ENCODE measurements at places on chromosomes 5 and 9.

DNA sequence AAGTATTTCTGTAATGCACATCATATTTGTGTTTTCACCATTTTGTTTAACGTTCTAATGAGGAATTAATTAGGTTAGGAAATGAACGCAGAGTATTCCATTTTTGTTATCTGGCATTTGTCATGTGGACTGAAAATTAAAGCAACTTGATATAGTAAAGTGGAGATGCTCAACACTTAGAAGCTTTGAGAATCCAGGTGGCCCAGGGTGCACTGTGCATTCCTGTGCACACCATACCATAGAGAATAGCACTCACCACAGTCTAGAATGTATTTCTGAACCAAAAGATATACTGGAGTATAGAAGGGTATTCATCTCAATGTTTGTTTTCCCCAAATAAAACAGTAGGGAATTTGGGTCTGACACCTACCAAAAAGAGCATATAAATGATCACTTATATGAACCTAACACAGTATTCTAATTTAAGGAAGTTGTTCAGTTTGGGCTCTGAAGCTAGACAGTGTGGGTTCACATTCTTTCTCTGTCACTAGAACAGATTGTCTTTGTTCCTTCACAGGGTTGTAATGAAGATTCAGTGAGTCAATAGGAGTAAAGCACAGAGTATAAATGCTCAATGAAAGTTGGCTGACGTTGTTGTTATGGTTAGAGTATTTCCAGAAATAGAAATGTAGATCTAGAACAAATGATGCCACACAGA is 125.6 kb upstream of the DMRT1 start:
- DNase-seq, result no peak

GRCh38 chr5:157294407-157295091 is 28.6 kb downstream of the CYFIP2 start:
- no peak for DNase-seq

DNA sequence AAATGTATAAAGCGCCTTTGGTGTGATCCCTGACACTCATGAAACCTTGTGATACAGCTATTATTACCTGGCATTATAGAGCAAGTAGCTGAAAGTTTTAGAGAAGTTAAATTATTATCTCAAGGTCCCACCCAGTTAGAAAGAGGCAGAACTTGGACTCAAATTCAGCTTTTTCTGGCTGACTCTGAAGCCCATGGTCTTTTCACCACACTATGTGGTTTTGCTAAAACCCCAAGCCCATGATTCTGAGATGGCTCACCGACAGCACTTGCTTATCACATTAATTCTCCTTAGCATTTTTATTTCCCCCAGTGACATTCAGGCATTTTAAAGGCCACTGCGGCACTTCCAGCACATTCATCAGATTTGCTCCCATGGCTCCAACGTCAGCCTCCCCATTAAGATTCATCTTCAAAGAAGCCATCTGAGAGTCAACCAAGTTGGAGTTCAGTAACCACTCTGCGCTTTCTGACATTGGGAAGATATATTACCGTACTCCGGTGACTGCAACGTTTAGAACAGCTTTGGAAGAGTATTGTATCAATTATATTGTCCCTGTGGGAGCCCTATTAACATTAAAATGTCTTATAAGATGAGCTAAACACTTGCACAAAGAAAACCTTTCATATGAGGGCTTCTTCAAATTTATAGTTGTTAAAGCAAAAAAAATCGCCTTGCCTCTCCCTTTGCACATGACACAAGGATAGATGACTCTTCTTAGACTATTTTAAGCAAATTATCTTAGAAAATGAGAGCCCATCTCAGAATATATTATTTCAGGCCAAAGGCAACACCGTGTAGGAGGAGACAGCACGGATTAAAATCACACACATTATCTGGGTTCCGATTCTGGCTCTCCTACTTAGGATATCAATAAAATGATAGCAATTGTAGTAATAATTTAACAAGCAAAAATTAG is 638.1 kb downstream of the ACTL7B start:
- no peak for DNase-seq

DNA sequence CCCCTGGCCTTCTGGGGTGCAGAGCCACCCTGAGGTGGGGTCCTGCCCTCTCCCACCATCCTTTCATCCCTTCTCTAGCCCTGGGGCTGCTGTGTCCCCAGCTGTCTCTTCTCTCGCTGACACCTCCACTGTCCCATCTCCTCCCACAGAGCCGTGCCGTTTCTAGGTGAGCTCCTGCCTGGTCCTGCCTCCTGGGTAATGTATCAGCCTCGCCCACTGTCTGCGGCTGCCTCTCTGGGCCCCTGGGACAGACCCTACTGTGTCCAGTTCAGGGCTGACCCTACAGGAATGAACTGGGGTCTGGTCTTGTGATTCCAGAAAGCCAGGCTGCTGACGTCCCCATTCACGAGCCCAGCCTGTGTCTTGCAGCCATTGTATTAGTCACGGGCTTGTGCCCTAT is 4.1 kb downstream of the PAEP start:
- no peak for DNase-seq

DNA sequence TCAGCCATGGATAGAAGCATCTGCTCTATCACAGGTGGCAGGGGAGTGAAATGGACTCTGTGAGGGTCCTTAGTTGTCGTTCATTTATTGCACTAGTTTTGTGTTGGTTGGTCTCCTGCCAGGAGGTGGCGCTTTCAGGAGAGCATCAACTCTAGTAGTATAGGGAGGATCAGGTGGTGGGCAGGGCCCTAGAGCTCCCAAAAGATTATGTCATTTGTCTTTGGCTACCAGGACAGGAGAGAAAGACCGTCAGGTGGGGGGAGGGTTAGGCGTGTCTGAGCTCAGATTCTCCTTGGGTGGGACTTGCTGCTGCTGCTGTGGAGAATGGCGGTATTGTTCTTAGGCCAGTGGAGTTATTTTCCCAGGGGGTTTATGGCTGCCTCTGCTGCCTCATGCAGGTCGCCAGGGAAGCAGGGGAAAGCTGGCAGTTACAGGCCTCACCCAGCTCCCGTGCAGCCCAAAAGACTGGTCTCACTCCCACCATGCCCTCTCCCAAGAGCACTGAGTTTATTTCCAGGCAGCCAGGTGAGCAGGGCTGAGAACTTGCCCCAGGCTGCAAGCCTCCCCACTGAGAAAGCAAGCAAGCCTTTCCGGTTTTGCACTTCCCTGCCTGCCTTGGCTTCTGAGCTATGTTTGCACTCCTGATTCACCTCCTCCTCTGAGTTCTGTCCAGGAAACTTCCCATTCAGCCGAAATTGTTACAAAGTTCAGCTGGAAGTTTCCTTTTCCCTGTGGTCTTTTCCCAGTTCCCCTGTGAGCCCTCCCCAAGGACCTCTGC is 317.3 kb downstream of the TAF11L14 start:
- DNase-seq, result no peak

DNA sequence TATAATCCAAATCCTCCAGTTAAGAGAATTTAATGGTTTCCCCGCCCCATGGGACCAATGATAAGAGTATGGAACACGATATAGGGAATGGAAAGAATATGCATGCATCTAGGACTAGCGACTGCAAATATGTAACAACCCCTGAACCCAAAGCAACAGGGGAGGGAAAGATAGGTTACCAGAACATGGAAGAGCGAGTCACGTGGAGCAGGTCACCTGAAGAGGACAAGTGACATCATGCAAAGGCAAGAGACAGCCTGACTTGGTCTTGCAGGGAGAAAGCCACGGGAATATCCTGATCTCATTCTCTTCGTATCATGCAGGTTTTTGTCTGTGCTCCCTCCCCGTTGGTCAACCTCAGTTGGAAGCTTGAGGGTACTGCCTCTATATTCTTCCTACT is 4.7 kb upstream of the UHRF2 start:
- no peak for DNase-seq

DNA sequence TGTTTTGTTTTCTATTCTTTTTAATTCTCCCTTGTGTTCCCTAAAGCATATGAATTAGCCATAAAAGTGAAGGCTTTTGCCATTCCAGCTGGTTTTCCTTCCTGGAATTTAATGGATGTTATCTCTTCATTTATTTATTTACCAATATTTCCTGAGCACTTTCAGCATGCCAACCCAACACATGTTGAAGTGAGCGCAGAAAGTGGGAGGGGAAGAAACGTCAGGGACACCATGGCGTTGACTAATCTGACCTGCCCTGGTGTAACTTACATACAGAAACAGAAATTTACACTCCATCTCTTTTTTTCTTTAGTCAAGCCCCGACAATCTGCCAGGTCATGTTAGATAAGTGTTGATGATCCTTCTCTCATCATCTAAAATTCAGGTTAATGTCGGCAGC is 247.5 kb downstream of the PCSK5 start:
- DNase-seq, result no peak

- DNase-seq, result no peak
Observed at GRCh38 chr9:22817181-22817580, 370.6 kb downstream of the DMRTA1 start.

- no peak for DNase-seq
Observed at GRCh38 chr9:108549184-108549583, 306.6 kb downstream of the ACTL7B start.

- no peak for DNase-seq
Observed at GRCh38 chr5:127993476-127993875, 90.1 kb upstream of the SLC12A2 start.

DNA sequence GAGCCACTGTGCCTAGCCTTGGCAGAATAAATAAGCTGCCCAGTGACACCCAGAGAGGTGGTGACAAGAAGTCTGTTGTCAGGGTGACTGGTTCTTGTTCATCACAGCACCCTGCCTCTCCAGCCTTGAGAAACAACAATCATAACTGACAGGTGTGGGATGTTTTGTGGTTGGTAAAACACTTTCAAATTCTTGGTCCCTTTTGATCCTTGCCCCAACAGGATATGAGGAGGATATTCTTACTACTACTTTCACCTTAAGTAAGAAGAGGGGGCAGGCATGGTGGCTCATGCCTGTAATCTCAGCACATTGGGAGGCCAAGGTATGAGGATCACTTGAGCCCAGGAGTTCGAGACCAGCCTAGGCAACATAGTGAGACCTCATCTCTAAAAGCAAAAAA is 14.2 kb upstream of the FRRS1L start:
- DNase-seq, result no peak

- no peak for DNase-seq
Observed at GRCh38 chr9:78857373-78858225, 560.7 kb downstream of the PSAT1 start.

- DNase-seq, result no peak
Observed at GRCh38 chr5:76820526-76820890, 1.7 kb downstream of the F2RL1 start.

DNA sequence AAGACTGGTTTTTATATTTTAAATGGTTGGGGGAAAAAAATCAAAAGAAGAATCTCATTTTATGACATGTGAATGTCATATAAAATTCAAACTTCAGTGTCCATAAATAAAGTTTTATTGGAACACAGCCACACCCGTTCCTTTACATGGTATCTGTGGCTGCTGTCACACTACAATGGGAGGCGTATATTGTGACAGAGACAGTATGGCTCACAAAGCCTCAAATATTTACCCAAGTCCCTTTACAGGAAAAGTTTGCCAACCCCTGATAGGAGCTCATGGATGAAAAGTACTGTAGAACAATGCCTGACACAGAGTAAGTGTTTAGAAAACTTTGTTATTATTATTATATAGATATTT is 5.2 kb upstream of the DUSP1 start:
- DNase-seq, result no peak

GRCh38 chr5:148984345-148984744 is 78.5 kb downstream of the SH3TC2 start:
- no peak for DNase-seq

GRCh38 chr9:98836206-98836605 is 28.7 kb downstream of the GALNT12 start:
- no peak for DNase-seq

DNA sequence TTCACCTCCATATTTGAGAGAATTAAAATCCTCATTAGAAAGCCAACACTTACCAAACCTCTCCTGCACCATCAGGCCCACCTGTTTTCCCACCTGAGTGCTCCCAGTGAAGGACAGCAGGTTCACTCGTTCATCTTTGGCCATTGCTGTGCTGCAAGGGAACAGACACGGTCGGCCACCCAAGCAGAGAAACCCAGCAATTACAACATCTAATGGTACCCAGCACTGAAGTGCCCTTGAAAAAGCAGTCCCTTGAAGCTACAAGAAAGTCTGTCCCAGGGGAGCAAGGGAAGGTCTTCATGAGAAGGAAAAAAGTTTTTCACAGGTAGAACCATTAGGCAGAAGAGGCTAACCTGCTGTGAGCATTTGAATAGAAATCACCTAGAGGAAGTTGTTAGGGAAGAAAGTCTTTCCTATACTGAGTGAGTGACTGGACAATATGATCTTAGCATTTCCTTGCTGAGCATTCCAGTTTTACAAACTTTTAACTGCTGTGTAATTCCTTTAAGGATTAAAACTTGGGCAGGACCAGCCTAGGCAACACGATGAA is 26.7 kb downstream of the ALDH7A1 start:
- no peak for DNase-seq

DNA sequence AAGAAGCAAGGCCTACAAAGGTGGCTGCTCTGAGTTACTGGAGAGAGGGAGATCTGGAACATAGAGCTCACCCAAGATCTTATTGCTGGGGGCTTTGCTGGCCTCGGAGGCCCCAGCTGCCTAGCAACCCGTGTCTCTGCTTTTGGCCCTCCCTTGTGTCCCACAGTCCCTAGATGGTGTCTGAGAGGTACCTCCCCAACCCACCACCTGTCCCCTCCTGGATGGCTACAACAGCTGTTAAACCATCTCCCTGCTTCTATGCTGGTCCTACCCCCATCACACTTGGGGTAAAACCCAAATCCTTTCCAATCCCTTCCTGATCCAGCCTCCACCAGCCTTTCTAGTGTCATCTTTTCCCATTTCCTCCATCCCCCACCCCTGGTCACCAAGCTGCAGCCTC is 86.6 kb downstream of the PPARGC1B start:
- DNase-seq, result no peak

- DNase-seq, result no peak
Observed at GRCh38 chr9:18382243-18382642, 91.7 kb upstream of the ADAMTSL1 start.

GRCh38 chr5:111345731-111346130 is 121.5 kb downstream of the CAMK4 start:
- DNase-seq, result no peak

GRCh38 chr5:163106098-163106497 is 331.3 kb upstream of the CCNG1 start:
- DNase-seq, result no peak

- no peak for DNase-seq
Observed at GRCh38 chr5:135423146-135423845, 23.9 kb downstream of the DCANP1 start.

GRCh38 chr9:134892820-134893420 is 12.3 kb downstream of the FCN2 start:
- no peak for DNase-seq

DNA sequence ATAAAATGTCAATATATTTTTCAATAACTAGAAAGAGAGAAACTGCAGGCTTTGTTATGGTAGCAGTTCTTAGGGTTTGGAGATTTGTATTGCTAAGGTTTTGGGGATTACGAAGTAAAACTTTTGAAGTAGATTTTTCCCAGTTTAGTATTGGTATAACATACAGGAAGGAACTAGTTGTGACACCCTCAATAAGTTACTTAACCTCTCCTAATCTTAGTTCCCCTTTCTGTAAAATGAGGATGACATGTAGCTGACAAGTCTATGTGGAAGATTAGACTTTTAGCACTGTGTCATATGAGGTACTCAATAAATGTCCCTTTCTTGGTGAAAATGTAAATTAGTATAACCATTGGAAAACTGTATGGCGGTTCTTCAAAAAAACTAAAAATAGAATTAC is 73.4 kb upstream of the ATG10 start:
- DNase-seq, result no peak

GRCh38 chr5:55855509-55855908 is 4.4 kb downstream of the IL31RA start:
- DNase-seq, result no peak

Measured in nucleus accumbens (tissue), 56 donors.